NT2/D1 (cell line): ENCODE measurements at places on chromosomes 6 and 20.

GRCh38 chr6:43308101-43308989 lies at the start of gene CRIP3:
Gene CRIP3 (minus strand): TSS chr6:43308826. CDS start chr6:43308792, 34 bp downstream.
- DNase-seq = no peak

DNA sequence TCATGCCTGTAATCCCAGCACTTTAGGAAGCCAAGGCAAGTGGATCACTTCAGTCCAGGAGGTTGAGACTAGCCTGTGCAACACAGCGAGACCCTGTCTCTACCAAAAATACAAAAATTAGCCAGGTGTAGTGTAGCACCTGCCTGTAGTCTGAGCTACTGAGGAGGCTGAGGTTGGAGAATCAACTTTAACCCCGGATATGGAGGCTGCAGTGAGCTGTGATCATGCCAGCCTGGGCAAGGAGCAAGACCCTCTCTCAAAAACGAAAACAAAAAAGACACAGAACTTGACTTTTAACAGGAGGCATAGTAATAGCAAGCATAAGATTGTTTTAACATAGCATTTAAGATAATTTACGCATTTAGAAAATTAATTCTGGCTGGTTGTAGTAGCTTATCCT lies 32.5 kb downstream of the MYB start:
- DNase-seq = no peak

DNA sequence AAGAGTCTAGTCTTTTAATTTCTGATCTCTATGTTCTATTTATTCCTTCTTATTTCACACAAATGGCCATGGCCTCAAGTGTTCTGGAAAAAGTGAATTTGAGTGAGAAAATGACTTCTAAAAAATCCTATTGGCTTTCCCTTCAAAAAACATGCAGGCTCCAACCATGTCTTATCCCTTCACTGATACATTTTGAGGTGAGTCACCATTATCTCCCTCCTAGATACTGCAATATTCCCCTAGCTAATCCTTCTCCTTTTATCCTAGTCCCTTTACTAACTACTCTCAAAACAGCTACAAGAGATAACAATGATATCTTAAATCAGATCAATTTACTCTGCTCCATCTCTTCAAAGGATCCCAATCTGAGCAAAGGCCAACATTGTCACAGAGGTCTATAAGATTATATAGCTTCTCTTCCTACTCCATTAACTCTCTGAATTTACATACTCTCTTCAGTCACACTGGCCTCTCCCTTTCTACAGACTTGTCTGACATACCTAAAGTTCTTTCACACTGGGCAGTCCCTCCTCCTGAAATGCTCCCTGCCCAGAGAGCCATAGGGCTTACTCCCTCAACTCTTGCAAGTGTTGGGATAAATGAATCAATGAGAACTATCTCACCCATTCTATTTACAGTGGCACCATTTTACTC lies 129.2 kb downstream of the TENT5A start:
- DNase-seq = no peak

- no peak for DNase-seq
Measured at GRCh38 chr20:58956078-58956477, 25.0 kb upstream of the NELFCD start.

- no peak for DNase-seq
Measured at GRCh38 chr6:108564178-108564577, 3.5 kb downstream of the FOXO3 start.

DNA sequence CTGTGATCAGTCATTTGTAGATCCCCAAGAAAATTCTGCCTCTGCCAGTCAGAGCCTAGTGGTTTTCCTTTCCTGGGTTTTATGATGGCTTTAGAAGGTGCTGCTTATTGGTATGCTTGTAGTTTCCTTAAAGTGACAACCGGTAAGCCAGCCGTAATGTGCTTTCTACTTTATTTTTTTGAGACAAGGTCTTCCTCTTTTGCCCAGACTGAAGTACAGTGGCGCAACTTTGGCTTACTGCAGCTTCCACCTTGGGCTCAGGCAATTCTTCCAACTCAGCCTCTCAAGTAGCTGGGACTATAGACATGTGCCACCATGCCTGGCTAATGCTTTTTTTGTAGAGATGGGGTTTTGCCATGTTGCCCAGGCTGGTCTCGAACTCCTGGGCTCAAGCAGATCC lies 23.5 kb downstream of the MCM8 start:
- DNase-seq = no peak

GRCh38 chr20:3889489-3890397 lies 556 bp downstream of the PANK2 start:
- DNase-seq = no peak

GRCh38 chr6:145420599-145420998 lies 314.7 kb downstream of the EPM2A start:
- no peak for DNase-seq

- DNase-seq = no peak
Measured at GRCh38 chr20:40808936-40809335, 119.9 kb upstream of the MAFB start.

DNA sequence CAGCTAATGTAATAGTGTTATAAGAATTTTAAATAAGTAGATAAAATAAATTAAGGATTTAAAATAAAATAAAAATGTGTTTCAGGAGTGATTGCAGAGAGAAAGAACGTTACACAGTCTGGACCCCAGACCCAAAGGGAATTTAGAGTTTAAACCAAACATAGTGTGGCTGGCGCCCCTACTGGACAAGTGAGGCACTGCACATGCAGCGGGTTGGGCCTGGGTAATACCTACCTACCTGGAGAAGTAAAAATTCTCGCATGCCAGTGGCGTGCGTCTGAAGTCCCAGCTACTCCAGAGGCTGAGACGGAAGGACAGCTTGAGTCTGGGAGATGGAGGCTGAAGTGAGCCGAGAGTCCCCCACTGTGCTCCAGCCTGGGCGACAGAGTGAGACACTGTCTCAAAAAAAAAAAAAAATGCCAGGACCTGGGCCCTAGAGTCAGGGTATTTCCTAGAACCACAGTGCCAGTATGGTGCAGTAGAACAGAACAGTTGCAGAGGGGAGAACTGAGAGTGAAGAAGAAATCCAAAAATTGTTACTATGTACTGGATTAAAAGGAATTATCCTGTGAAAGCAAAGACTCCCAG lies 71.4 kb upstream of the TCF21 start:
- peak; percentile 28 for DNase-seq

GRCh38 chr6:47681201-47681990 lies 17.0 kb upstream of the ADGRF4 start:
- DNase-seq = no peak

DNA sequence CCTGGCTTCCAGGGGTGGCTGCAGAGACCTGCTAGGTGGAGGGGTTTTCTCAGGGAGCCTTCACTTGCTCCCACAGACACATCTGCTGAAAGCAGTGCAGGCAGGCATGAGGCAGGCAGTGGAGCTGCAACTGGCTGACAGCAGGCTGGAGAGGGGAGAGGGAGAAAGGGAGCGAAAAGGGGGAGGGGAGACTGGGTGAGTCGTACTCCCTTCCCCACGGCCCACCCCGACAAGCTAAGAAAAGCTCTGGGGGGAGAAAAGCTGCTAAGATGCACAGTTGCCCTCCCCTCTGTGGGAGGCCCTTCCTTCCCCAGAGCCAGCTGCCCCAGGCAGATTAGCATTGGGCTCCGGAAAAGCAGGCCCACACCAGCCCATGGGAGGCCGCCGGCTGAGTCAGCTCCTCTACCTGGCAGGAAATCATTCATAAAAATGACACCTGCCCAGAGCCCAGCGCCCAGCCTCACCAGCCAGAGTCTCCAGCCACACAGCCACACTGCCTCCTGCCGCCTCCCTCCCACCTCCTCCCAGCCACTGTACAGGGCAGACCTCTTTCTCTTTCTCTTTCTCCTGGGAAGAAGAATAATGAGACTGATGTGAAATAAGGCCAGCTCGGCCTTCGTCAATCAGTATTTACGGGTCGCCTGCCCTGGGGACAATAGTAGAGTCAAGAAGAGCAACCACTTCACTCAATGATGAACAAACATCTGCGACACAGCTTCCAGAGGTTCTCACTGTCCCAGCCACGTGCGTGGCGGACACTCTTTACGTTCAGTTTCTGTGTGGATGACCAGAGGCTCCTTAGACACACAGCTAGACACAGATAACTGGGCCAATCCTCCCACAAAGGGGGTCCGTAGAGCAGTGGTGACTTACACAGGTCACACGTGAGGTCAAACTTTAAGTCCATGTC lies 7.7 kb upstream of the C20orf203 start:
- peak; percentile 63 for DNase-seq

DNA sequence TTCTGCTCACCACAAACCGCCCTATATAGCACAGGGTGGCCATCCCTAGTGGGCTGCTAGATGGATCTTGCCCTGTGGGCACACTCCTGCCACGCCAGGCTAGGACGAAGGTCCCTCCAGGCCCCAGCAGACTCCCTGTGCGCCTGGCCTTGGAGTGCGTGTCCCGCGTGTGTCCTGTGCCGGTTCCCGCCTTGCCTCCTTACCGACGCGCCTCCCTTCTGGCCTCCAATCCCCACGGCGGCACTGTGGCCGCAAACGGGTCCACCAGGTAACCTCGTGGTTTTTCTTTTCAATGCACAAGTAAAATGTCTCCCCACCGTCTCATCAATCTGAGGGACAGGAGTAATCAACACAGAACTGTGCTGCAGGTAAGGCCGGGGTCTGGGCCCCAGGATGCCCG lies 133.8 kb upstream of the PHACTR3 start:
- no peak for DNase-seq

DNA sequence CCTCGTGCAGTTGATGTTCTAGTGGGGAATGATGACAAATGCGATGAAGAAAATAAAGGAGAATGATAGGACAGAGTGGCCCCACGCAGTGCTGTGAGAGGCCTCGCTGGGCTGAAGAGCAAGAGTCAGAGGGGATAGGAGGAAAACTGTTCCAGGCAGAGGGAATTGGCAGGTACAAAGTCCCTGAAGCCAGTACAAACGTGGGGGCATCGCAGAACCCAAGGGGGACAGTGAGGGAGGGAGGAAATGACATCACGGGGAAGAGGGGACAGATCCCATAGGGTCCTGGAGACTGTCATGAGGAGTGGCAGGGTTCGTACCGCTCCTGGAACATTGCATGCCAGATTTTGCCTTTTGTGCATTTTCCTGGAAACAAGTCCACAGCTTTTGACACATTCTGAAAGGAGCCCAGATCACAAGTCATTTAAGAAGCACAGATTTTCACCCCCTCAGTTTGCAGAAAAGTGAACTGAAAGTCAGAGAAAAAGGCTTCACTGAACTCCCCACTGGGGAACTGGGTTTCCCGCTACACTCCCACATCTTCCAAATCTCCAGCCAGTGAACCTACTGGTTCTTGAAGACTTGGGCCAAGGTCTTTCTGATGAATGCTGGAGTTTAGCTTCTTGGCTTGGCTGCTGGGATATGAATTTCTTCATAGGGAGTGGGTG lies 77.0 kb downstream of the SULF2 start:
- no peak for DNase-seq

DNA sequence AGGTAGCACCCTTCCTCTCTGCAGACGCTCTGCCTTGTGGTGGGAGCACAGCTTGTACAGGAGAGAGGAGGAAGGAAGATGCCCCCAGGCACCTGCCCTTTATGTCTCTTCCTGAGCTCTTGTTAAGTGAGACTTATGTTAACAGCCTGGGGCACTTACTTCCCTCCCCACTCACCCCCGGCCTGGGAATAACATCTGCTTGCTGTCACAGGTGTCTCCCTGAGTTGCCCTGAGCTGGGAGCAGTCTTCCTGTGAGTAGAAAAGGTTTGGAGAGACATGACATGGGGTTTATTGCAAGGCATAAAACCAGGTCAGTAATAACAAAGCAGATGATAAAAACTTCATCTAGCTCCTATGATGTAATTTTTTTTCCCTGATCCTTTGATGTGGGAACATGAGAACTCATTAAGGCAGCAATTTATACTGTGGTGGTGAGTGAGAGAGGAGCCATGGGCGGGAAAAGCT lies 1.9 kb downstream of the SSTR4 start:
- DNase-seq = no peak

DNA sequence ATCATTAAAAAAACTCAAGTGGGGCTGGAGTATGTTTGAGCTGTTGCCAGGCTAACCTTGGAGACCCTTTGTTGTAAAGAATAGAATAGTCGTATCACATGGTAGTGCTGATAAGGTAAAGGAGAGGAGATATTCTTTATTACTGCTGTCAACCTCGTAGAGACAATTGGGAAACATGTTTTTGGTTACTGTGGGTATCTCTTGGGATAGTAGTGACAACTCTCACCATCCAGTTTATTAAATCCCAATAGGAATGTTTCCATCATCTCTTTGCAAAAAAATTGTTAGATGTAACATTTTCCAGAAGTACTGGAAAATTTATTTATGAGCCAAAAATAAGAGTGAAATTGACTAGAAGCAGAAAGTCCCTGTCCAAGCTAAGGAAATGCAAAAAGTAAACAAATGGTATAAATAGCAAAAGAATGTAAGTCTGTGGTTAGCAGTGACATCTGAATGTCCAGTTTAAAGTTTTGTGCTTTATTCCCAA lies 829.3 kb upstream of the CITED2 start:
- no peak for DNase-seq

DNA sequence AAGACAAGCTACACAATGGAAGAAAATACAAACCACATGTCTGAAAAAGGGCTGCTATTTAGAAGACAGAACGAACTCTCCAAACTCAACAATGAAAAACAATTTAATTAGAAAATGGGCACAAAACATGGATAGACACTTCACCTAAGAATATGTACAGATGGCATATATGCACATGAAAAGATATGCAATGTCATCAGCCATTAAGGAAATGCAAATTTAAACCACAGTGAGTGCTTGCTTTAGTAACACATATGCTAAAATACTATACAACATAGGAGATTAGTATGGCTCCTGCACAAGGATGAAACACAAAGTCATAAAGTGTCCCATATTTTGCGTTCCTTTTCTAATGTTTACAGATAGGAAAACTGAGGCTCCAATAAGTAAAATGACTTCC lies 60.4 kb upstream of the FAM83B start:
- no peak for DNase-seq

GRCh38 chr6:53311586-53311935 lies 37.2 kb downstream of the ELOVL5 start:
- DNase-seq = no peak

DNA sequence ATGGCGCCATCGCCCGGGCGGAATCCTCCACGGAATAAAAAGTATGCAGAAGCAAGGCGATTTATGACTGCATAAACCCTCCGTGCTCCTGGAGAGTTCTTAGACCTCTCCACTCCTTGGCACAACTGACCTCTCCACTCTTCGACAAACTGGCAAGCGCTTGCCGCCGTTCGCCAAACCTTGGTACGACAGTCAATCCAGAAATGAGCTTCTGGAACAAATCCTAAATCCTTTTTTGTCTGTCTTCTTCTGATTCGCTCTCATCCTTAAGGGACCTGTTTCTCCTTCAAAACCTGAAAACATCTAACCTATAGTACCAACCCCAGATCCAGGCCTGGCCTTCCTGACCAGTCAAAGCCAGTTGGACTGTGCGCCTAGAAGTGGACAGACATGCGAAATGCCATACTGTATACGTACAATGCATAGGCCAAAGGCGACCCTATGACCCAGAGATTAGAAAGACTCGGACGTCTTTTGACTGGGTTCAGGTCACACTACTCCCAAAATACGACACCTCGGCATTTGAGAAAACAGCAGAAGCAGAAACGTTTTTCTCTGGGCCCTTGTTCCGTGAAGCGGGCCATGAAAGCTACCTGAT lies 59.4 kb downstream of the TRIM27 start:
- DNase-seq = no peak
